ENCODE measurements at places on chromosomes 7 and 10.

GRCh38 chr10:109982123-109982522 is 25.7 kb upstream of the ADD3 start:
- DNase-seq = no peak

DNA sequence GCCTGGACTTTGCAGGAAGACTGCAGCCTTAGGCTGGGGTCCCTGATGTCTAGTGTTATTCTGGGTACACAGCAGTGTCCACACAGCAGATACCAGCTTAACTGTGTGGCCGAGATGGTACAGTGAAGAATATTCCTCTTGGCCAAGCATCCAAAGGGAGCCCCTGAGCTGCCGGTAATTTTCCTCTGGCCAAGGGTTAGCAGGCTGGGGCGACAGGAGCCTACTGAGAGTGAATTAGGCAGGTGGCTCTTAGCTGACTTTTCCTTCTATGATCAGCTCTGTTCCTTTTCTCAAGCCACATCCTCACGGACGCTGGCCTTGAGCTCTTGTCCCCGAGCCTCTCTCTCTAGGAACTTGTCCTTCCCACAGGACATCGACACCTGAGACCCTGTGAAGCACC is 29.8 kb downstream of the PRKAG2 start:
- DNase-seq = no peak

DNA sequence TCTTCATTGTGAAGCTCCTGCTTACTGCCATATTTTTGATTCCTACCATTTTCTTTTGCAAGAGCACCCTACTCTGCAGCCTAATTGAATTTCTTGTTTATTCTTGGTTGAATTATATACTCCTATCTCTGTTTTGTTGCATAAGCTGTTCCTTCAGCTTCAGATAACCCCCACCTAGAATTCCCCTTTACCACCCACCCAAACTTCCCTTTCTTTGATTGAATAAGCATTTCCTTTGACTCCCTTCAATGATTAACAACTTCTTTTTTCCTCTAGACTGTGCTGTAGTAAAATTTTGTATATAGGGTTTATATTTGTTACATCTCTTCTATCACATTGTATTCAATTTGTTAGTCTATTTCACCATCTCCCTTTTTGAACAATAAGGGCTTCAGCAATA is 168.1 kb downstream of the GPR37 start:
- no peak for DNase-seq

DNA sequence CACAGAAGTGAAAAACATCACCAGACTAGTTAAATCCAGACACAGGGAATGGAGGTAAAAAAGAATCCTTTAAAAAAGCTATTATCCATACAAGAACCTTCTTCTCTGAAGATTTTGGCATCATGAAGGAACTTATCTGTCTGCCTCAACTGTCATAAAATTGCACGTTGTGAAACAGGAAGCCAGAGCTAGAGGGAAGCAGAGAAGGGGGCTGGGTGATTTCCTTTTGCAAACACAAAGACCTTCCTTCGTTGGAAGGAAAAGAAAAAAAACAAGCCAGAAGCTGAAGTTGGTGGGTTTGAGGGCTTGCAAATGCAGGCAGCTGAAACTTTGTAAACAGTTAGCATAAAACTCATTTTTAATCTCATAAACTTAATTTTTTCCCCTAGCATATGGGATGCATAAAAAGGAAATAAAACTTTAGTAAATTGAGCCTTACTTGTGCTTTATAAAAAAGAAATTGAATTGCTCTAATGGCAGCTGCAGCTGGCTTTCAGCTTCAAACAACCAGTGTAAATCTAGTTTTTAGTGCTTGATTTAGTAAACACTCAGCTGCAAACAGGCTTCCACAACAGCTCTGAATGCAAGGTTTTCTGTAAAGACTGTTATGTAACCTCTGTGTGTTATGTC is 101.6 kb downstream of the OTUD1 start:
- no peak for DNase-seq

DNA sequence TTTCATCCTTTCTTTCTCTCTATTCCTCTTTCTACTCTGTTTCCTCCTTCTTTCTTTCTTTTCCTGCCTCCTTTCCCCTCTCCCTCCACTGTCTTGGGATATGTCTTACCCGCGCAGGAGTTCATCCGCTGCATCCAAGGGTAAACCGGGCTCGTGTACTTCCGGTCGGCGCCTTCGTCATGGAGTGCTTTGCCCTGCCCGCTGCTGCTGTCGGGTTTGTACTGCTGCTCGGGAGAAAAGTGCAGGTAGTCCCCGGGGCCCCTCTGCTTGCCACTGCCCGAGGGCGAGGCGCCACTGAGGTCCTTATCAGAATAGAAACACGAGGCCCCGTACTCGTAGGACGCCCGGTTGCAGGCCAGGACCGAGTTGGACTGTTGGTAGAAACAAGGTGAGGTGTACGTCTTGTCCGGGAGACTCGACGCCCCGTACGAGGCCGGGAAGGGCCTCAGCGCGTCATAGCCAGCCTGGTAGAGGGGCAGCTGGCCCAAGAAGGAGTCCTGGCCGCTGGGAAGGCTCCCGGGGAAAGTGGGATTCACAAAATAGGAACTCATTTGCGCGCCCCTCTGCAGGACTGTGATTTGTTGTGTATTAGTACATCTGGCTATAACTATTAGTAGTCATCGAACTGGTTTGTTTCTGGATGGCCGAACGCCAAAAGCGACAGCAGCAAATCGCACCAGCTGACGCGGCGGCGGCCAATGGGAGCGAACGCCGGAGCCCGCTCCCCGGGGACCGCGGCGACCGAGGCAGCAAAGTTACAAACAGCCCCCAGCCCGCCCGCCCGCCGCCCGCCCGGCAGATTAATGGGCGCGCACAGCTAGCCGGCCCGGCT is at the start of gene HOXA6:
Gene HOXA6, minus strand, starts transcription at position 576 of the 832 bp plus-strand sequence. Its CDS starts 25 bp downstream, at position 551.
- peak; percentile 61 for DNase-seq

GRCh38 chr7:24214670-24215069 is 69.3 kb upstream of the NPY start:
- DNase-seq = no peak

DNA sequence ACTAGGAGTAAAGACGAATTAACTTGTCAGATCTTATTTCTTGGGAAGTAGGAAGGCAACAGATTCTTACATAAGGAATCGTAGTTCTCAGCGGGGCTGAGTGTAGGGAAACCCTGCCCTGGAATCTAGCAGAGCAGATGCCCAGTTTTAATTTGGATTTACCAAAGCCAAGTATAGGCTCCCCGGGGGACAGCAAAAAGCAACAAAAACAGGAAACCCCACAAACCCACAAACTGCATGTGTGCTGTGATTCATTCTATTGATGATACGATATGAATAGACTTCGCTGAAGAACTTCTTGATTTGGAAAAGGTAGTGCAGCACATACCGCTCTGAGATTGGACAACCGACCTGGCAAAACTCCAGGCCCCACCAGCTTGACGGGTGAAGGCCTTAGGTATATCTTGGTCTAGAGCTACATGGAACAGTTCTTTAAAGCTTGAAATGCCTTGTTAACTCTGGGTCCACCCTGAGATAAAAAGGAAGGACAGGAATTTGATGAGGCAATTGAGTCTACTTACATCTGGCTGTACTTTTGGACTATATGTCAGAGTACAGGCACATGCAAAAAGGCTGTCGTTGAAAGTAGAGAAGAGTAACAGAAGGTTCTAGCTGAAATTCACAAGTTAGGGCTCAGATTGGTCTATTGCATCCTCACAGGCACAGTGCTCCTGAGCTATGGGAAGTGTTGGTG is 49.1 kb downstream of the STRA8 start:
- DNase-seq = no peak

DNA sequence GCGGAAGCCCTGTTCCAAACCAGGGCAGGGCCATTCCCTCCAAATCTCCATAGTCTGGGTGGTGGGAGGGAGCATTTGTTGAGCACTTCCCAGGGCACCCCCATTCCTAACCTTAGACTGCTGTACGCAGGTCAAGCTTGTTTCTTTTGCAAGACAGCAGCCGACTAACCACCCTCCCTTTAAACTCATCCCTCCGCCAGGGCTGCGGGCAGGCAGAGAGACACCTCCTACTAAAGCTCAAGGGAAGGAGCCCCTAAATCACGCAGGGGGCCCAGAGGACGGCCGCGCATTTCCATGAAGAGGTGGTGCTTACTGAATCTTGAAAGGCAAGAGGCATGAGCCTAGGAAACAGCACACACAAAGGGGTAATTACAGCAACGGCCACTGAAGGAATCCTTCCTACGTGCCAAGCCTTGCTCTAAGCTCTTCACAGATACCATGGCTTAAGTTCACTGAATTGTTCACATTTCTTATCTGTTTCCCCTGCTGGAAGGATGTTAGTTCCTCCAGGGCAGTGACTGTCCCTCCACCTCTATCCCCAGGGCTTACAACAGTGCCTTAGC is 90.0 kb downstream of the PROSER2 start:
- no peak for DNase-seq
